ENCODE measurements at places on chromosomes 2 and 18.
A peak's percentile ranks its signal among the peaks of the same experiment; 100 is the strongest.

DNA sequence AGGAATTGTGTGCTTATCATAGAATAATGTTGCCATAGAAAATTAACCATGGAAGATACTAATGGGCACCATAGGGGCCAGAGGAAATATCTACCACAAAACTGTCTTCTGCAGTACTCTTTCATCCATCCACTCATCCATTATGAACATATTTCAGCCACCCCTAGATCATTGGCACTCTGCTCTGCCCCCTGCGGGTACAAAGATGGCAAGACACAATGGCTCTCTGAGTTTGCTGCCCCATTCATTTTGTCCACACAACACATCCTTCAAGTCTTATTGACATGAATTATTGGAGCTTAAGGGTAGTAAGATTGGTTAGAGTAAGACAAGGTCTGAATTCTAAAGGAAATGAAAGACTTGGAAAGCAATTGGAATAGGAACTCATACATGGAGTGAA is 1224.7 kb upstream of the CELF4 start:
- DNase-seq: no peak

GRCh38 chr2:218860950-218861381 is 1.4 kb downstream of the WNT6 start:
- DNase-seq: peak; percentile 44

GRCh38 chr2:119469131-119469530 is 37.5 kb downstream of the TMEM37 start:
- DNase-seq: no peak

DNA sequence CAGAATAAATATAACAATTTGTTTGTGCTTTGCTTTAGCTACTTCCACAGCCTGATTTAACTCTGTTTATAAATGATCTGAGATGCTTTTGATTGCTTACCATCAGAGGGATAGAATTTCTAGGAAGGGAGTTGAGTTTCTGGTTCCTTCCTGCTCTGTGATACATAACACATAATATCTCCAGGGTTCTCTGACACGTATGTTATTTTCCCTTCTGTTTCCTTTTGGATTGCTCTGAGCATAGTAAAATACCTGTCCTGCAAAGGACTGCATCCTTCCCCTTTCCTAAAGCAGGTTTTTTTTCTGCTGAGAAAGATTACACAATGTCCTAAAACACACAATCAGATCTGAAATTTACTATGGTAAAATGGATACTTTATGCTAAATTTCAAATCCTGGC is 76.1 kb downstream of the CABYR start:
- DNase-seq: no peak

GRCh38 chr2:235235977-235236767 is 257.7 kb upstream of the AGAP1 start:
- DNase-seq: no peak

DNA sequence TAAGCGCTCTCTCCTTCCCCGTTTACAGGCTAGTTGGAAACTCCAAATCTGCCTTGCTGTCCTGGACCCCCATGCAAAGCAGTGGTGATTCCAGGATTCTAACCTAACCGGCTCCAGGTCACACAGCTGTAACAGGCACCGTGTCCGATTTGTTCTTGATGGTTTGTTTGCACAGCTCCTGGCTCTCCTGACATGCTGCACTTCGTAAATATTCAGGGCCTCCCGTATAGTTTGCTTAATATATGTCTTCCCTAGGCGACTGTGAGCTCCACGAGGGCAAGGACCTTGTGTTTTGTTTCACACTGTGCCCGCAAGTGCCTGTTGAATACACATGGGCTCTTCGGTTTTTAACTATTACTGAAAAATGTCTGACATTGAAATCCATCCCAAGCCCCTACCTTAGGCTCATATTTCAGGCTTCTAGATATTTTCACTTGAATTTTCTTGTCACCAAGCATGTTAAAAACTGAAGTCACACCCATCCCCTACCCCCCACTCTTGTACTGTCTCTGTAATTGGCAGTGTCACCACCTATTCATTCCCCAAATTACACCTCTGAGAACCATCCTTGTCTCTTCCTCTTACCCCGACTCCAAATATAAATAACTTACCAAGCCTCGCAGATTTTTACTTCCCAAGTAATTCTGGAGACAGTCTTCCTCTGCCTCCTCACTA is 1.0 kb upstream of the PUM2 start:
- no peak for DNase-seq

- no peak for DNase-seq
Measured at GRCh38 chr2:174669336-174669735, 71.7 kb upstream of the WIPF1 start.

DNA sequence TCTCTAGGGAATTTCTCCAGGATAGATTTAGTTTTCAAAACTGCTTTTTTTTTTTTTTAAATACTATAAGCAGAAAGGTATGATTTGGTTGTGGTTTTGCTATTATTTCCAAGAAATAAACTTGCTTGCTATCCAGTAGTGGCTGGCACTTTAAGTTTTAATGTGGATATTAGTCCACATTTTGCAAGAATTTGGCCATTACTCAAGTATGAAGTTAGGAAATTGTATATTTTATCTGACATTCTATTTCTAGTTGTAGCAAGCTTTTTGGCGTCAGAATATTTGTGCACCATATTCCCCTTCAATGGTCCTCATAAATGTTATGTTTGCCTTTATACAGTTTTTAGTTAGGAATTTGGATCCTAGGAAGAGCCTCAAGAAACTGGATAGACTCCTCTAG is 226.3 kb downstream of the ZNF521 start:
- DNase-seq: no peak

- DNase-seq: no peak
Measured at GRCh38 chr2:62099050-62099449, 96.9 kb upstream of the B3GNT2 start.

DNA sequence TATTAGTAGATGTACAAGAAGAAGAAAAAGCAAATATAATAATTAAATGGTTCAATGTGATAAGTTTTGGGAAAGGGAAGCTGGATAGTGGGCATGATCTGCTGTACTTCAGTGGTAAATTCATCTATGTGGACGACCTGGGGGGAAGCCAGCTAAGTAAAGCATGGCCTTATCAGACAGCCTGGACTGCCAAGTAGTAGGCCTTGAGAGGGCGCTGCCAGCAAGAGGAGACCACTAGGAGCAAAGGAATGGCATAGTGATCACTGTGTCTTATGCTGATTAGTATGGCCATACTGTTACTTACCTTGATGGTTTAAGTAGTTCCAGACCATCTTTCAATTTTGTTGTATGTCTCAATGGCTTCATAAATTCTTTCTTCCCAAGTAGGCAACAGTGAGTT is 287.6 kb downstream of the SETBP1 start:
- no peak for DNase-seq

GRCh38 chr2:103754530-103754929 is 992.7 kb downstream of the TMEM182 start:
- DNase-seq: no peak

DNA sequence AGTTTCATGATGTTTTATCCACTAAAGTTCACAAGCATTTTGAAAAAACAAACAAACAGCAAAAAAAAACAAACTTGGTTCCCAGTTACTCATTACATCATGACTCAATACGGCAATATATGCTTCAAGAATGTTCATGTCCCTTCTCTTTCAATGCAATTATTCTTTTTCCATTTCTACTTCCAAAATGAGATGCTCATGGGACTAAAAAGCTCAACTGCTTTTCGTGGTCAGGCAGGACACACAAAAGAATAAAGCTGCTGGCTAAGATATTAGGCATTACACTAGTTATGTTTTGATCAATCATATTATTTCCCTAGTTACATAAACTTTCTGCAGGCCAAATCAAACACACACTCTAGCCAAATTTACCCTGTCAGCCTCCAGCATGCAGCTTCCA is 301.3 kb downstream of the EPHA4 start:
- DNase-seq: no peak

DNA sequence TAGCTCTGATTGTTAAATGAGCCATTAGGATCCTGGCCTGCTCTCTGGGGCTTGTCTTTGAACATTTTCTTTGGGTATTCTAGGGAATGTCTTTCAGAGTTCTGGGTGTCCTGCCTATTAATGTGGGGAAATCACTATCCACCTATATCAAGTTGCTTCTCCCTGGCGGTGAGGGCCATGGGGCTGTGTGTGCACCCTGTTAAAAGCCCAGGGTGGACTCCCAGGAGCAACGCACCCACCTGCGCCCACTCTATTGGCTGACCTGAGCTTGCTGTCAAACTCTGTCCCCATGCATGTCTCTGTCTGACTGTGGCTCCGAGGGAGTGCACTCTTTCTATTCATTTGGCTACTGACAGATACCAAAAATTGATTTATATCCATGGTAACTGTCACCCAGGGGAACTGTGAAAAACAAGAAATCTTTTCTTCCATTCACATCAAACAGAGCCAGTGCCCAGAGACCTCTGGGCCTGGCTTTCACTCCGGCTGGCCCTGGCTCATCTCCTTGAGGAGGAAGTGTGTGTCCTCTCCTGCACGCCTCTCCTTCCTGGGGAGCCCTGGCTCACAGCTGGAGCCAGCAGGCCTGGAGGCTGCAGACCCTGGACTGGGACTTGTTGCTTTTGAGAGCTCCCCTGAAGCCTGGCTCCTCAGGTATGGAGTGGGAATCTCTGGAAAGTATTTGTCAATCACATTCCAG is 10.5 kb upstream of the TOGARAM2 start:
- no peak for DNase-seq

DNA sequence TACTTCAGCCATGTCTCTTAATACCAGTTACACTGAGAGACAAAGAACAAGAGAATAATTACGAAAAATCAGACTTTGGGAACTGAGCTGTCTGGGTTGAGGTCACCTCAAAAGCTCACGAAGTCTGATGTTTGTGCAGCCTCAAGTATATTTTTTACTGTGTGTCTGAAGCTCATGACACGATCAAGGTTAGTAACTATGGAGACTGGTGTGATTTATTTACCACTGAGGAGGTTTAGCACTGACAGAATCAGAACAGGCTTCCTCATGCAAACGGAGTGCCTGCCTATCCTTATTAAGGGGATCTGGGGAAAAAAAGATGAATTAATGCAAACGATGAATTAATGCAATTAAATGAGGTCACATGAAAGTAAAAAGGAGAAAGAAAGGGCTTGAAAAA is 61.1 kb upstream of the RAPH1 start:
- no peak for DNase-seq

GRCh38 chr2:8177566-8177965 is 504.3 kb upstream of the ID2 start:
- DNase-seq: no peak

DNA sequence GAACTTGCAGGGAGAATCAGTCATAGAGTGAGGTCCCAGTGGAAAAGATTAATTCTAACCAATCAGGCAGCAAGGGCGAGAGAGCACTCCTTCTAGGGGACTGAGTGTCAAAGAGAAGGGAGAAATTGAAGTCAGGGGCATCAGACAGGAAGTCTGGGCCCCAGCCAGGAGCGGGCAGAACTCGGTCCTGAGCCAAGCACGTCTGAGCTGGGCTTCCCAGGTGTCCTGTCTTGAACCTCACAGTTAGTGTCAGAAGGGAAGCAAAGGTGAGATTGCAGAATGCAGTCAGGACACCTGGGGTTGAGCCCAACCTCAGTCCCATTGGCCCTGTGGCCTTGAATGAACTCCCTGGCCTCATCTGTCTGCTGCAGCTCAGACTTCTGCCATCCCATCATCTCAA is 220.9 kb downstream of the SMAD2 start:
- DNase-seq: no peak

- no peak for DNase-seq
Measured at GRCh38 chr18:69000366-69000765, 202.5 kb downstream of the CCDC102B start.

DNA sequence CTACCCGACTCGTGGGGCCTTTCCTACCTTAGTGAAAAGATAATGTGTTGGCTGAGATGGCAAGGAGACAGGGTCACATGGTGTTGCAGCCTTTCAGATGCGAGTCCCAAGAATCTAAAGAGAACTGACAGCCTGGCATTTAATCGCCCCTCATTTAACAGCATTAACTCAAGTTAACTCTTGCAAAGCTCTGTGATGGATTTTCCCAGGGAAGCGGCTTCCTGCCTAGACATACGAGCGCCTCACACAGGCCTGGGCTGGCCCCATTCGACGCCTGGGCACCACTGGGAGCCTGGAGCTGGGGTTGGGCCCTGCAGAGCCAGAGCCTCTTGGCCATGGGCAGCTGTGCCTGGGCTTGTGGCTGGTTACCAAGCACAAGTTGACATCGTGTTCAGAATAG is 140.8 kb downstream of the SEPTIN10 start:
- no peak for DNase-seq

DNA sequence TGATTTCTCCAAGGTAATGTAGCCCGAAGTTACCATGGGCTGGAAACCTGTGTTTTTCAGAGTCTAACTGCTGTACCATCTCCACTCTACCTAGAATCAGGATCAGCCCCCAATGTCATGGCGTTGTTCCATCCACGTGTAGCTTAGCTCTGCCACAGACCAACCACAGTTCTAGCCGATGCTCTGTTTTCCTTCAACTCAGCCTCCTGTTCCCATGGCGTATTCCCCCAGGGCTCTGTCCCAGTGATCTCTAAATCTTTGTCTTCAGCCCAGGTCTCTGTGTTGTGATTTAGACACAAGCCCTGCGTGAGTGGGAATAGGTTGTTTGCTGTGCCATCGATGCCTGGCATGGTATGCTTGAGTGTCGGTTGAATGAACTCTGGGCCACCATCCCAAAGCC is 53.4 kb downstream of the LPIN1 start:
- no peak for DNase-seq

DNA sequence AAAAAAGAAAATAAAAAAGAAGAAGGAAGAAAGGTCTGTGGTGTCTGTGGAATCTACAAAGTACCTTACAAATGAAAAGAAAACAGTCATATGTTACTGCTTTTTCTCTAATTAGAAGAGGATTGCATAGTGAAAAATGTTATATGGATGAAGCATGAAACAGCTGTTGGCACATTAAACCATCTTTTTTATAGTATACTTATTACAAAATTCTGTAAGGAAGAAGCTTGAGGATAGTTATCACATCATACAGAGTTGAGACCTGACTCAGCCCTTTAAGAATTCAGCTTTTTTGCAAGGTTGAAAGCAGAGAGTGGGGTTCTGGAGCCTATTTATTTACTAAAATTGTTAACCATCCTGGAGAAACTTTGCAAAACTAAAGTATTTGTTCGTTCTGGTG is 222.7 kb downstream of the PHLPP1 start:
- DNase-seq: no peak

DNA sequence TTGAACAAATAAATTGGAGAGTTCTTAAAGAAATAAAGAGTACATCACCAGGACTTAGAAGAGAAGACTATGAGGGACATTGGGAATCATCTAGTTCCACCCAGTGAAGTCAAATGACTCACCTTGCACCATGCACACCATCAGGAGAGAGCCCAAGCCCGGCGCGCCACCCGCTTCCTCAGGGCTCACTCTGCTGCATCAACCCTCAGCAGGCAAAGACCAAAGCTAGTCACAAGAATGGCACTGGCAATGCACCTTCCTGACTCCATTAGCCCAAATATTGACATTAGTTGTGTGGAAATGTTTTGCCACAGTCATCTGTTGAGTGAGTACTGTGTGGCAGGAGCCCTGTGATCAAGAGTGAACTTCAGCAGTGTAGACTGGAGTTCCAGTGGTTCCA is 7.1 kb upstream of the LYPD6B start:
- no peak for DNase-seq
